ENCODE measurements at places on chromosomes 12 and 14.
A peak's percentile ranks its signal among the peaks of the same experiment; 100 is the strongest.

DNA sequence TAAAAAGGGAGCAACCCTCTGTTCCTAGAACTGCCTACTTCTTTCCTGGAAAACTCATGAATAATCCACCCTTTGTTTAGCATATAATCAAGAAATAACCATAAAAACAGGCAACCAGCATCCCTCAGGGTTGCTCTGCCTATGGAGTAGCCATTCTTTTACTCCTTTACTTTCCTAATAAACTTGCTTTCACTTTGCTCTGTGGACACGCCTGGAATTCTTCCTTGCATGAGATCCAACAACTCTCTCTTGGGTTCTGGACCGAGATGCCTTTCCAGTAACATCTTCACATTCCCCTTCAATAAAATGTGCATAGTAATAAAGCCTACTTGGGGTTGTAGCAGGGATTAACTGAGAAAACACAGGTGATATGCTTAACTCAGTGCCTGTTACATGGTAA lies 286.4 kb upstream of the AMIGO2 start:
- DNase-seq = no peak

- no peak for DNase-seq
Observed at GRCh38 chr12:101940400-101940950, 63.1 kb downstream of the DRAM1 start.

DNA sequence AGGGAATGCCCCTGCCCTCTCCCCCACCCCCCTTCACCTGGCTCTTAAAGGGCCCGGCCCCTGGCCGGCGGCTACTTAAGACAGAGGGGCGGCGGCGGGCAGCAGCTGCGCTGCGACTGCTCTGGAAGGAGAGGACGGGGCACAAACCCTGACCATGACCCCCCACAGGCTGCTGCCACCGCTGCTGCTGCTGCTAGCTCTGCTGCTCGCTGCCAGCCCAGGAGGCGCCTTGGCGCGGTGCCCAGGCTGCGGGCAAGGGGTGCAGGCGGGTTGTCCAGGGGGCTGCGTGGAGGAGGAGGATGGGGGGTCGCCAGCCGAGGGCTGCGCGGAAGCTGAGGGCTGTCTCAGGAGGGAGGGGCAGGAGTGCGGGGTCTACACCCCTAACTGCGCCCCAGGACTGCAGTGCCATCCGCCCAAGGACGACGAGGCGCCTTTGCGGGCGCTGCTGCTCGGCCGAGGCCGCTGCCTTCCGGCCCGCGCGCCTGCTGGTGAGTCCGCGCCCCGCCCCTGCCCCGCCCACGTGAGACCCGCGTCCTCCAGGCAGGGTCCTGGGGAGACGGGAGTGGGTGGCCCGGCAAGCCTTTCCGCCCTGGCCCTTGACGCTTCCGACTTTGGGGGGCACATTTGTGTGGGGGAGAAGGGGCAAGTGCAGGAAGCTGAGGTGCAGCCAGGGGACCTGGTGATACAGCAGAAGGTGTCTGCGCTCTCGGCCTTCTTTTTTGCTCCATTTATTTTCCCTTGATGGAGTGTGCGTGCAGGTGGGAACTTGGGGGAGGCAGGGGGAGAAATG lies at the start of gene IGFBP6:
IGFBP6 (plus strand) TSS at position 104 of the 790 bp plus-strand sequence; CDS start at position 155, 51 bp downstream.
- DNase-seq = peak; percentile 32

DNA sequence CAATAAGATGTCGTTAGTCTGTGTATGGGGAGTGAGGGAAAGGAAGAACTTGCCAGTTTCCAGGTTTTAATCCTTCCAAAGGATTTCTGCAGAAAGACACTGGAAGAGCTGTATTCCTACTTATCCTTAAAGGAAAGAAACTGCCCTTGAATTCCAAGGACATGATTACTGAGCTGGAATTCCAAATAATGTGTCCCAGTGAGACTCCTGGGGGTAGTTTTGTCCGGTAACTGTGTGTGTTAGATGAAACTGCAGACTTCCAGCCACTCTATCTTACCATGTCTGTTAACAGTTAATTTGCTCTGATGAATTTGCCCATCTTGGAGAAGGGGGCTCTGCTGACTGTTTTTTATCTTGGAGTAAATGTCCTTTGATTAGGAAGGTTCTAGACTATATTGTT lies 33.0 kb downstream of the CKB start:
- no peak for DNase-seq

GRCh38 chr12:69129564-69129963 lies 109.8 kb upstream of the CPSF6 start:
- no peak for DNase-seq

GRCh38 chr14:61372842-61373555 lies 51.6 kb downstream of the PRKCH start:
- no peak for DNase-seq

DNA sequence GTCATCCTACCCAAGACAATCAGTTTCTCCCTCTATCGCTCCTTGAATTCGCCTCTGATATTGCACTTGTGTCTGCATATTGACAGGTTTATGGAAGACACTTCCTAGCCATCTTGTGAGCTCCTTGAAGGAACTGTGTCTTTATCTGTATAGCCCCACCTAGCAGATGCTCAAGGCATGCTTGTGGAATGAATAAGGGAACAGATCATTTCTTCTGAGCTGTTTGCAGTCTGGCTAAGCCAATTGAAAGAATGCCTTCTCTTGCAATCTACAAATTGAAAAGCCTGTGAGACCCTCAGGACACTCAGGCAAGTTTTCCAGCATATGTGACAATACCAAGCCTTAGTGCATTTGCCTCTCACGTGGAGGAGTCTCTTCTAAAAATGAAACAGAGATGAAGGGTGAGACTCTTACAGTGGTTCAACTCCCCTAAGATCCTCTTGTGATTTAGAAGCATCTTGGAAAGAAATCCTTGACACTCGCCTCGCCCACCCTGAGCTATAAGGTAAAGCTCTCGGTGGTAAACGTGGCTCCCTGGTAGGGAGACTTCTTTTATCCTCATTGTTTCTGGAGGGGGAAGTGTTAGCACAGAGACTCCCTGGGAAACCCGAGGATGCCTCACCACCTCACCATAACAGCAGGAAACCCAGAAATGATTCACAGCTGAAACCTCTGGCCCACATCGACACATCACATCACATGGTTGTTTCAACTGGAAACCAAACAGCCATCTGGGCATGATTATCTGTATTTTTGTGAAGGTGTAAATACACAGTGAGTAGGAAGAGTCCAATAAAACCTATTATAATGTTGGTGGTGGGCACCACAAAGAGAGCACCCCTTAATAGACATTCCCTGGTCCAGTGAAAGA lies 112.3 kb upstream of the BCL2L14 start:
- no peak for DNase-seq

- DNase-seq = no peak
Observed at GRCh38 chr12:52748578-52748977, 28.6 kb downstream of the KRT76 start.

- DNase-seq = no peak
Observed at GRCh38 chr14:37566811-37567371, 28.2 kb downstream of the FOXA1 start.

DNA sequence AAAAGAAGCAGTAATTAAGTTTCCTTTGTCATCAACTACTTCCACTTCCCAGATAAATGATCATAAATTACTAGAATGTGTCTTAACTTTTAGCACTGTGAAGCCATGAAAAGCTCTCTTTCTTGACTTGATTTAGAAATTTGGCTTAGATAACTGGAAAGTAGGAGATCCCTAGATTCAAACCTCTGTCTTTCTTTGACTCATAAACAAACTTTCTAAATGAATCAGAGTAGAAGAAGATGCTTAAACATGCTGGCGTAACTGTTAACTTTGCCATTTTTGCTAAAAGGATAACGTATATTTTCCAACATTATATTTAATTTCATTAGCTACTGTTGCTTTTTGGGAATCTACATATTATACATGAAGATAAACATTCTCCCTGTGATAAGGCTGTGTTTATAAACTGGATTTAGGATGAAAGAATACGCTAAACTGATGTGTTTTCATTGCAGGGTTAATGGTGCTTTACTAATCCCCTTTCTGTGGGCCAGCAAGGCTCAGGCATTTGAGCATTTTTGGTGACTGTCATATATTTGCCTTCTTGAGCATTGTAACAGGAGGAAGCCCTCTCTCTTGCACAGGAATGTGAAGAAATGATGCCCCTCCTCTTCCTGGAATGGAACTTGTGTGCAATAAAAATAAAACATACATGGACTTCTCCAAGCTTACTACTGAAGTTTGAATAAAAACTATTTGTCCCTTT lies 301.4 kb downstream of the BMP4 start:
- no peak for DNase-seq

- no peak for DNase-seq
Observed at GRCh38 chr14:96881713-96882112, 84.5 kb downstream of the VRK1 start.

DNA sequence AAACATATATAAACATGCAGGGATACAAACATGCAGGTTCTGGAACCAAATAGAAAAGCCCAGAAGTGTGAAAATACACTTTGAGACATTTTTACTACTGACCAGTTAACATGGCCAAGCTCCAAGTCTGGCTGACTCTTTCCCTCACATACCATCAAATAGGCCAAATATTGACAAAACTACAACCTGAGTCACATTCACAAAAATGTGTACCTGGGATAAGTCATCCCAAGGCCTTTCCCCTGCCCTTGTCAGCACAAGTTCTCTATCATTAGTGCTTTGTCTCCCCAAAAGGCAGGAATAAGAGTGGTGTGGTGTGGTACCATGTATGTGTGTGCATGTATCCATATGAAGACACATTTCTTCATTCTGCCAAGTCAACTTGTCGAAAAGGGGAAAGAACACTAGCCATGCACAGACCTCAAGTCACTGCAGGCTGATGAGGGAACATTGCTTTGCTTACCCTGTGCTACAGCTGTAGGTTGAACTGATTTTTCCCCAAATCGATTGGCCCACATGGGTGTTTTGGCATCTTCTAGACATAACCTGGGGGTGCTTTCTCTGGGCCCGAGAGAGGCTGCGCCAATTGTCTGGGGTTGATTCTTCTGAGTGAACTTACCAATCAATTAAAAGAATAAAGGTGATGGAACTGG lies 14.9 kb downstream of the HOXC4 start:
- no peak for DNase-seq

- DNase-seq = no peak
Observed at GRCh38 chr14:99647411-99647810, 2.5 kb downstream of the HHIPL1 start.

- DNase-seq = no peak
Observed at GRCh38 chr14:90299408-90299807, 32.3 kb downstream of the NRDE2 start.

- DNase-seq = no peak
Observed at GRCh38 chr12:6826125-6826733, 2.0 kb upstream of the P3H3 start.

GRCh38 chr12:89846473-89847055 lies 137.9 kb upstream of the ATP2B1 start:
- no peak for DNase-seq

DNA sequence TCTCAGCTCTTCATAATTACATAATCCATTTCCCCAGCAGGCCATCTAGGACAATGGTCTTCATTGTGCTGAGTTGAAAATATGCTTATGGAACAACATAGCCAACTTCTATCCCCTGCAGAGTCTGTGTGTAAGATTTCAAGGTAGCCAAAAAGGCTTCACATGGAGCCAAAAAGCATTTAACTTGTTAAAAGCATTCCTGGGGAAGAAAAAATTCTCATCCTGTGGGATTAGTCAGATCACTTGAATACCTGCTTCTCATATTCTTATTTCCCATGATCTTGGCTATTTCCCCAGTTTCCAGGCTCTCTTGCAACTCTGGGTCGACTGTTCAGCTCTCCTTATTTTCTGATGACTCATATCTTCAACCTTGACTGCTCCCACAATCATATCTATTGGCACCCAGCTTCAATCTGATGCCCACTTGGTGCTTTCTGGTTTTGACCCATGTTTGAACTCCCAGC lies 178.9 kb downstream of the KLHL28 start:
- no peak for DNase-seq

- no peak for DNase-seq
Observed at GRCh38 chr12:6626654-6627283, 9.0 kb downstream of the LPAR5 start.

GRCh38 chr12:39618701-39619100 lies 902 bp downstream of the ABCD2 start:
- no peak for DNase-seq

DNA sequence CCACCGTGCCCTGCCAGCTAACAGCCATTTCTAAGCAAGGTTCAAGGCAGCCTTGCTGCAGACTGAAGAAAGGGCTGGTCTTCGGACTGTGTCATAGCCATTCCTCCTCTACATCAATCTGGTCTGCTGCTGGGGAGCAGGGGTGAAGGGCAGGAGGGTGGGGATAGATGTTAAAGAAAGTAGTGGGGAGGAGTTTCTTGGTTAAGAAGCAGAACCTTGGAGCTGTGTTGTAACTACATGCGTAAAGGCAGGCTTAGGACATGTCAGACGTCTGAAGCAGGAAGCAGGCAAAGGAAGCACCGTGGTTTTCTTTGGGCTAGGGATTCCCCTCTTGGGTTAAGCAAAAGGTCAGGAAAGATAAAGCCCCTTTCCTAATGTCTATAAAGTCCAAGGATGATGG lies 18.1 kb upstream of the NEK9 start:
- DNase-seq = peak; percentile 21

DNA sequence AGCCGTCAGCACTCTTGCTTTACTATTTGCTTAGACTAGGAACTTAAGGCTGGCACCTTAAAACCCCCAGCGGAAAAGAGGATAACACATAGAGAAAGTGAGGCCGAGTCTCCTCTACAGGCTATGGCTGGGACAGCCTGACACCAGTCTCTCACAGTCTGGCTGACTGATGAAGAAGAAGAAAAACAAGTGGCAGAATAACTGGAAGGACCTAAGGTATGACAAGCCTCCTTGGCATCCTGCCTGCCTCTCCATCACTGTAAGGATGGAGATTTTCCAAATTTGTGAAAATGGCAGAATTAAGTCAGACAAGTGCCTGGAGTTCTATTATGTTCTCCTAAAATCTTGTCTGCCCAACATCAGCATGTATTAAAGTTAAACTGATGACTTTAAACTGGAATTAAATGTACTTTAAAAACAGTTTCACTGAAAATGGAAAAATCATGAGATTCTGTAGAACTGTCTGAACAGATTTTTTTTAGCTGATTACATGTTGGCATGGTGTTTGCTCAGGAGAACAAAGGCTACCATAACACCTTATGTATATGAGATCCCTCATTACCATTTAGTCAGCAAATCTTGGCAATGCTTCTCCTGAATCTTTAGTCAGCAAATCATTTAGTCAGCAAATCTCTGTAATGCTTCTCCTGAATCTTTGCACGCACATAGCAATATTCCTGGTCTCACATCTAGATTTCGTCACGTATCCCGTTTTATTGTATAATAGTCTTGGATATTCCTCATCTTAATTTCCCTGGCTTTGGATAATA lies 140.3 kb upstream of the AEBP2 start:
- DNase-seq = no peak

DNA sequence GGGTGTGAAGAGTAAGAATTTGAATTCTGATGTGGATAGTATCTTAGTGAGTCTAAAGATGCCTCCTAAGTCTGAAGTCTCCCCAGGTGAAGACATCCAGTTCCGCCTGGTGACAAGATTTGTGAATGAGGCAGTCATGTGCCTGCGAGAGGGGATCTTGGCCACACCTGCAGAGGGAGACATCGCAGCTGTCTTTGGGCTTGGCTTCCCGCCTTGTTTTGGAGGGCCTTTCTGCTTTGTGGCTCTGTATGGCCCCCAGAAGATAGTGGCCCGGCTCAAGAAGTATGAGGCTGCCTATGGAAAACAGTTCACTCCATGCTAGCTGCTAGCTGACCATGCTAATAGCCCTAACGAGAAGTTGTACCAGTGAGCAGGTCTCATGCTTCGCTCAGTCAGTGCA lies 24.6 kb upstream of the AICDA start:
- no peak for DNase-seq

GRCh38 chr12:4960030-4960429 lies 50.3 kb downstream of the KCNA1 start:
- no peak for DNase-seq

- DNase-seq = no peak
Observed at GRCh38 chr12:89089264-89089663, 263.0 kb downstream of the DUSP6 start.
